Fibroblast of upper back skin (primary cell): ENCODE measurements at places on chromosomes 16 and 17.

GRCh38 chr16:6229186-6229585 lies 1103.5 kb upstream of the RBFOX1 start:
- DNase-seq = no peak

- peak; percentile 94 for DNase-seq
Measured at GRCh38 chr17:47205419-47205963, 3.7 kb upstream of the MYL4 start.

DNA sequence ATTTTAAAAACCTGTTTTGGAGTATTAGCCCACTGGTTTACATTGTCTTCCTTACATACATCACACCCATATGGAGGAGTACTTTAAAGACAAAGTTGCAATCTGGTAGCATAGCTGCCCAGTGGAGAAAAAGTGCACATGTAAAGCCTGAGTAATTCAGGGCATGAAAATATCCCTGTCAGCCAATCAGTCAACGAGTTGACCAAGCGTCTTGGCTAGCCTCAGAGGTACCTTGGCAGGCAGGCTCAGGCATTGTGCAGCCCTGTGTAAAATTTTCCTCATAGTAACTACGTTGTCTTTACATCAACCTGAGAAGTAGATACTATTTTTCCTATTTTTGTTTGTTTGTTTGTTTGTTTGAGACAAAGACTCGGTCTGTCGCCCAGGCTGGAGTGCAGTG lies 339.0 kb downstream of the CDH13 start:
- DNase-seq = no peak

DNA sequence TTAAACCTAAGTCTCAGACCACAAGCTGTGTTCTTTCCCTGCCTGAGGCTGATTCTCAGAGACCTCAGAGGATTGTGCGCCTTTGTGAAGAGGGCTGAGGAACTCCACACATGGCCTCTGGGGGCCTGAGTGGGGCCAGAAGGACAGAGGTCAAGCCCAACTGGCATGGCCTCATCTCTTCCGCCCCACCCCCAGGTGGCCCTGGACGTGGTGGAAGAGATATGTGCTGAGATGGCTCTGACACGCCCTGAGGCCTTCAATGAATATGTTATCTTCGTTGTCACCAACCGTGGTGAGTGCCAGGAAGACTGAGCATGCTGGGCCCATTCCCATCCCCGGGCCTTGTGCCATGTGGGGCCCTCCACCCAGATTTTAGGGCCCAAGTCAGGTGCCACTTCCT lies 20.1 kb upstream of the ALKBH5 start:
- DNase-seq = no peak

GRCh38 chr17:3794557-3795389 lies 6.2 kb downstream of the ITGAE start:
- DNase-seq = peak; percentile 90

DNA sequence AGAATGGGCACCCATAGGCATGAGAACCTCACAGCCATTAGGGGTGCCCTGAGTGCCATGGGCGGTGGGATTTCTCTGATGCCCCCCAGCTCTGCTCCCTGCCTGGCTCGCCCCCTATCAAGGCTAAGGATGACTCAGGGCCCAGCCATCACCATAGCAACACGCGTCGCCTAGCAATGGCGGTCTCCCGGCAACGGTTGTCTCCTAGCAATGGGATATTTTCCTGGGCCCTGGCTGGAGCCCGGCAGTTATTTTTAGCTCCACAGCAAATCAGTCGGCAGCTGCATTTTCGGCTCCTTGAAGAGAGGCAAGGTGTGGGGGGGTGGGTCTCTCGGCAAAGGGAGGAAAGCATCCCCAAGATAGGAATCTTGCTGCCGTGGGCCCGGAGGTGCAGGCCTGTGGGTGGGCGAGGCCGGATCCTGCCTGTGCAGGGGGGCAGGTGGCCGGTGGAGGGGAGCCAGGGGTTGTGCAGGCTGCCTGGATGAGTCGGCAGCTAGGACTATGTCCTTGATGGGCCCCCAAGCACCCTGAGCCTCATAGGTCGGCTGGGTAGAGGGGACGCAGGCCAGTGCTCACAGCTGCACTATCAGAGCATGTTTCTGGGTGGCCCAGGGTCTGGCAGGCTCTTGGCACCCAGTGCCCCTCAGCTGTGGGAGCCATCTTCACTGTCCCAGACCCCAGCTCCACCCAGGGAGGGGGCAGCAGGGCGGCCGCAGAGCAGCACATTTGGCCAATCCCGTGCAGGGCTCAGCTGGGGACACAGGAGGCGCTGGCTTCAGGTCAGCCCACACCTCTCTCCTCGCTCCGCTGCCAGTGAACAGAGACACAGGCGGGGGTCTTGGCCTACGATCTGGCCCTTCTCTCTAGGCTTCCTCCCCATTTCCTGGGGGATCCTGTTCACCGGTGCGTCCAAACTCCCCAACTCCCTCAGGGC lies 4.2 kb upstream of the FBXL16 start:
- peak; percentile 79 for DNase-seq

- DNase-seq = no peak
Measured at GRCh38 chr17:55215711-55216110, 49.0 kb upstream of the HLF start.
